ENCODE measurements at places on chromosomes 12 and 14.
A peak's percentile ranks its signal among the peaks of the same experiment; 100 is the strongest.

DNA sequence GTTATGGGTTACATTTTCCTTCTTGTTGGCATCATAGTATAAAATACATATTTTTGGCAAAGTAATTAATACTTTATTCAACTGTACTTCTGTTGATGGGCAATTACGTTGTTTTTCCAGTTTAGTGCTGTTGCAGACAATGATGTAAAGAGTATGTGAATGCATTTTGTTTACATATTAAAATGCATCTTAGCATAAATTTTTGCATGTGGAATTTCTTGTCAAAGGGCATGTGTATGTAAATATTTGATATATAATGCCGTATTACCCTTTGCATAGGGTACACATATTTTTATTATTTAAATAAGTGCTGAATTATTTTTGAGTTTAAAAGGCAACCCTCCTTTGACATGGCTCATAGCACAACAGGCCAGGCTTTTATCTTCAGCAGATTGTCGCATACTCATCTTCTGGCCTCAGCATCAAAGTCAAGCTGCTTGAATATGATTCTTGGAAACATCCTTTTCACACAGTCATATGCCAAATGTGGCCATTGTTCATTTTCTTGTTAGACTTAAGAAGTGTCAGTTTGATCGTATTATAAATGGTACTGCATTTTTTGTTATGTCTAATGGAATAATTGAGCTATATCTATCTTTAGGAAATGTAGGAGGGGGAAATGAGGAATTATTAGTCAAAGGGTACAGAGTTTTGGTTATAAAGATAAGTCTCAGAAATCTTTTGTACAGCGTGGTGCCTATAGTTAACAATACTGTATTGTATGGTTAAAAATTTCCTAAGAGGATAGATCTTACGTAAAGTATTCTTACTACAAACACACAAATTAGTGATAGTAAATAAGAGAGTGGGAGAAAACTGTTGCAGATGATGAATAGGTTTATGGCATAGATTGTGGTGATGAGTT is 138.5 kb downstream of the FUT8 start:
- no peak for DNase-seq

DNA sequence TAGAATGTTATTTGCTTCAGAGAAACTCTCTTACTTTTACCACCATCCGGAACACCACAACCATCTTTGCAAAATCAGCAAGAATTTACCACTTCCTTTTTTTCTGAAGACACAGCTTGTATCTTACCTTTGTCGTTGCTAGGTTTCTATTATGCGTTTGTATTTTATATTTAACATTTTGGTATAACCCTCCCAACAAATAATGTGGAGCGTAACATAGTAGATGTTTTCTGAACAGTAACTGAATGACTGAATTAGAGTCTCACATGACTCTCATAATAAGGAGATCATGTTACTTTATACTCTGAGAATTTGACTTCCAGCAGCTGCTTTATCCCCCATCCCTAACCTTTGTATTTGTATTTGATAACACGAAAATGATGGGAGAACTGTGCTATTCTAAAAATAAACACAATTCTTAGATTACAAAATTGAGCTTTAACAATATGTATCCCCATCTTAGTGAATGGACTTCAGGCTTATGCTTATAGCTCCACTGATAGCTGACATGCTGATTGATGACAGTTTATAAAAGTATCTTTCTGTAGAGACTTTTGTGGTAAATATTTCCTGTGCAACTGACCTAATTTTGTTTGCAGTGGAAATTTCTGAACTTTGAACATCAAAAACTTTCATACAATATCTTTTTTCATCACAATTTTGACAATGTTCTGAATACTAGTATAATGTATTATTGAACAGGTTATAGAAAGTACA is 7.9 kb upstream of the KLRB1 start:
- DNase-seq: no peak

- DNase-seq: no peak
Measured at GRCh38 chr14:22190411-22191191, 398.4 kb downstream of the DAD1 start.

DNA sequence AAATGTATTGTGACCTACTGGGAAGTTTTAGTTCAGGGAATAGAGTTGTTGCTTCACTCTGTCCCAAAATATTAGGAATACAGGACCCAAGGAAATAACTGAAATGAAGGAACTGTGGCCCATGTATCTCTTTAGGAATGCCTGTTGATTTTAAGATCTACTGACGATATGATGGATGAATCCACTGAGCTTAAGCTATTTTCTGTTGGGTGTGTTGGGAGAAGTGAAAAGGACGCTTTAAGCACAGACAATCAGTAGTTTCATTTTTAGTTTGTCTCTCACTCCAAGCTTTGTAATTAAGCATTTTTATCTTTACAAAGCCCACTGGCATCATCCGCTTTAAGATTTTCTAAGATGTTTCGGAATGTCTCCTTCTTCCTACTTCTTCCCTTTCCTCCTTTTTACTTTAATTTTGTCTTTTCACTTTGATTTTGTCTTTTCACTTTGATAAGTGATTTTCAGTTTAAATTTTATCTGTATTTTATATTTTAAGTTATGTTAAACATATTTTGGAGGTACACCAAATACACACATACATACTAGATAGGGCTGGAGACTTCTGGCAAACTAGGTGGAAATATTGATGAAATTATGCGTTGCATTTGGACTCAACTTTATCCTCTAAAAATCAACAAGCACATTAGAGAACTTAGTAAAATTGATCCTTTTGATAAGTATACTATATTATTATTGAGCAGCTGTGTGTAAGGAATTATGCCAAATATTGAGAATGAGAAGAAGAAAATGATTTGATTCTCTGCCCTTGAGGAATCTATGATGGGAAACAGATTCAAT is 52.3 kb upstream of the USP44 start:
- no peak for DNase-seq

- DNase-seq: peak; percentile 77
Measured at GRCh38 chr12:56628671-56629458, 1.3 kb downstream of the BAZ2A start.

- peak; percentile 82 for DNase-seq
Measured at GRCh38 chr14:97602438-97603117, 805.4 kb downstream of the VRK1 start.

DNA sequence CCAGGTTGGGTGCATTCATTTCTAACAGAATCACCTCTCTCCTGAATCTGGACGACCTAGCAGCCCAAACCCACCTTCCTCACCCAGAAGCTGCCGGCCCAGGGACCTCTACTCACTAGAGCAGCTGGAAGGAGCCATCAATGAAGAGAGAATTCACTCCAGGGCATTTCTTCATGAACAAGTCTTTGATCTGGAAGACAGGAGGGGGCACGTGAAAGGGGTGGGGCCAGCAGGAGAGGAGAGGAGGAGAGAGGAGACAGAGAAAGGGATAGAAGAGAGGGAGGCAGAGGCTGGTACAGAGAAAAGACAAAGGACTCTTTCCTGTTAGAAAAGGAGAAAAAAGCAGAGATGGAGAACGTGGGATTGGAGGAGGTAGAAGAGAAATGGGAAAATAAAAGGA is 39.8 kb downstream of the TRPV4 start:
- DNase-seq: no peak

GRCh38 chr12:65822732-65823512 is 1.4 kb upstream of the HMGA2 start:
- DNase-seq: no peak

- no peak for DNase-seq
Measured at GRCh38 chr14:102326583-102326982, 7.0 kb downstream of the ZNF839 start.

DNA sequence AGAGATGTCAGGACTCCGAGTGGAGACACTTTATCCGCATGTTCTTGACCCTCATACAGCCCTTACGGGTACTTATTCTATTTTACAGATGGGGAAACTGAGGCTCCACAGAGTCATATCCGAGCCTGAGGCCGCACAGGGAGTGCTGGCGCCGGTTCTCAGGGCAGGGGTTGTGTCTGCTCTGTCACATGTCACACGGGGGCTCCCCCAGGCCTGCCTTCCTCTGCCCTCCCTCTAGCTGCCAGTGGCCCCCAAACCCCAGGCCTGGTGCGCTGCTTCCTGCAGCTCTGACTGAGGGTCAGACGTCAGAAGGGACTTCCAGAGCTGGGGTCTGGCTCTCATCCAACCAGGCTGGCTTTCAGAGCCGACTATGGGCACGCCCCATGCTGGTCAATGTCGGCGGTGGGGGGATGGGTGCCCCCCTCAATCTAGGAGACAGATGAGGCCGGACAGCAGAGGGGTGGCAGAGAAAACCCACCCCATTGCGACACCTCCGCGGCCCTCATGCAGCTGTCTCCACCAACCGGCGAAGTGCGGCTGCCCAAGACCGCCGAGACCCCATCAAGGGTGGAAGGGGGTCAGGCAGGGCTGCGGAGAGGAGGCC is 811 bp upstream of the INF2 start:
- DNase-seq: peak; percentile 28

GRCh38 chr12:57309420-57309819 is 58.4 kb upstream of the STAC3 start:
- DNase-seq: no peak
